ENCODE measurements at places on chromosomes 2 and 18.

DNA sequence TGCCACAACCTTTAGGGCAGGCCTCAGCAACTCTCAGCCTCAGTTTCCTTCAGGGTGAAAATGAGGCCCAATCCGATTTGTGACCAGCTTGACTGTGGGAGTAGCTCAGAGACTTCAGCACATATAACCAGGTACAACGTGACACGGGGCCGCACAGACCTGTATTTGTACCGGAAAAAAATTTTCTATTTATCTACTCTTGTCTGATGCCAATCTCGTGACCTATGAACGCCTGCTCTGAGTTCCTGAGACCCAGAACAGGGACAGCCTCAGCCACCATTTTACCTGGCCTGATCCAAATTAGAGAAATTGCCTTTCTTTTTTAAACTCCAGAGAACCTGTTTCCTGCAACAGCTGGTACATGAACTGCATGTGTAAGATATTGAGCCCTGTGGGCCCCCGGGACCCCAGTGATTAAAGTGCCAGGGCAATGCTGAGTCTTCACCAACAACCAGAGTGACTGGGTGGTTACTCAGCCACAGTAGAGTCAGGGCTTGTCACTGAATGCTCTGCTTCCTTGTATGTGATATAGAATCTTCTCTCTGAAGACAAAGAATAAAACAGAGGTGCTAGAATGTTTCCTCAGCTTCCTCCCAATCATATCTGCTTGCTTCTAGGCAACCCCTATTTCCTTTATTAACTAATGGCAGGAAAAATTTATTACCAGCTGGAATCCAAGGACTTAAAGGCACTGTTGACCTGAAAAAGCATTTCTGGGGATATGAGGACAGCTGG, 47.8 kb upstream of the FZD7 start:
- DNase-seq, result peak; percentile 62

DNA sequence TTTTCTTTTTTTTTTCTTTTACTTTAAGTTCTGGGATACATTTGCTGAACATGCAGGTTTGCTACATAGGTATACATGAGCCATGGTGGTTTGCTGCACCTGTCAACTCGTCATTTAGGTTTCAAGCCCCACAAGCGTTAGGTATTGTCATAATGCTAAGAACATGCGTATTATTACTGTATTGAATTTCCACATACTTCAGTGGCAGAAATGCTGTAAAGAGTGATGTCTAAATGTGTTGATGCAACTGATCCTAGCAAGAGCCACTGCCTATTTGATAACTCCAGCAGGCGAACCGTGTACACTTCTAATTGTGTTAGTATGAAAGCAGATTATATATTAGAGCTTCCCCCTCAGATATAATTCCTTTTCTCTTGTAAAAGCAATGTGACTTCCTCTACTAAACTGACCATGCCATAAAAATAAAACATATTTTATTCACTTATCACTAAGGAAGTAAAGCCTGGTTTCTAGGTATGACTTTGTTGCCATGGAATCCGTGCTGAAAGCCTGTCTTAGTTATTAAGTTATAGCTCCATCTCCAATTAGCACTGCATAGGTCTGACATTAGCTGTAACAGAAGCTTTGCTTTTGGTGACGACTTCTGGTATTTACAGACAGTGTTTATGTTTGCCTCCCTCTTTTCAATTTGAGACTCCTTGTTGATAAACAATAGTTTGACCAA, 280.0 kb downstream of the GALR1 start:
- no peak for DNase-seq

GRCh38 chr2:17163638-17164037, 354.6 kb downstream of the RAD51AP2 start:
- no peak for DNase-seq

DNA sequence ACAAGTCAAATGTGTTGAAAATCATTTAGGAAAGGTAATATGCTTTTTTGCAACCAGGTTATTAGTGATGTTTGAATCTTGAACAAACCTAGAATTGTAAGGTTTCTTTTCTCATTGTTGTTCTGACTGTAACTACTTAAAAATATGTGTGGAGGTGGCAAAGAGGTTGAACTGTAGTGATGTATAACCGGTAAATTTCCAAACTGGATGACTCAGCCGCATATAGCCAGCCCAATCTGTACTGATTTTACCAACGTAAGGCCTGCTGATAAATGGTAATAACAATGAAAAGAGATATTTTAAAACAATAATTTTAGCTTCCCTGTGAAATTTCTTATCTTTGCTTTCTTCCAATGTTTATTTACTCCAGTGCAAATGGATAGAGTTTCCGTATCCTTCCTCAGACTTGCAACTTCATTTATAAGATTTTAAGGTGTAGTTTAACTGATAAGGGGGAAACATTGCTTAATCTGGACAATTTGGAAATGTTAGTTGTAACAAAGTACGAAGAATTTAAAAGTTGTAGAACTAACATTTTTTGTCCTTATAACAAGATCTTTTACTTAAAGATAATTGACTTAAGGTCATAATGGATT, 1170.4 kb upstream of the ZEB2 start:
- peak; percentile 22 for DNase-seq

DNA sequence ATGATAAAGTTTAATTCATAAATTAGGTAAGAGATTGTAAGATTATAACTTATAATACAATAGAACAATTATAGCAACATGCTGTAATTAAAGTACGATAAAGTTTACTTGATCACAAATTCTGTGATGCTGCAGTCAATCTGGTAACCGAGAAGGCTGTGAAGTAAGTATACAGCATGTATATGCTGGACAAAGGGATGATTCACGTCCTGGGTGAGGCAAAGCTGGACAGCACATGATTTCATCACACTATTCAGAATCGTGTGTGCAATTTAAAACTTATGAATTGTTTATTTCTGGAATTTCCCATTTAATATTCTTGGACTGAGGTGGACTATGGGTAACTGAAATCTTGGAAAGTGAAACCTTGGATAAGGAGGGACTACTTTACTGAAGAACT, 522.2 kb upstream of the CNTNAP5 start:
- peak; percentile 94 for DNase-seq

DNA sequence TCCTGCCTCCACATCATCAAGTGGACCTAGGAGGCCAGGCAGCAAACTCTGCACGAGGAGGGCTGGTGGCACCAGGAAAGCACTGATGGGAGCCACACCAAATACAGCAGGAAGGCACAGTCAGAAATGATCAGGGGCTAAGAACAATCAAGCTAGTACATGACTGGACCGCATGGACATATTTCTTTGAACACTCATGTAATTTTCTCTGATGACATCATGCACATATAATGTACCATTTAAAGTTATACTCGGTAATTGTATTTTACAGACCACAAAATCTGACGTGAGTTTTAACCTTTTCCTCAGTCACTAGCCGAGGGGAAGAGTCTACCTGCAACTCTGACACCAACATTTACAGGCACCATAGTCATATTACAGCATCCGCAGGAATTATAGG, 76.7 kb downstream of the XDH start:
- DNase-seq, result peak; percentile 91

DNA sequence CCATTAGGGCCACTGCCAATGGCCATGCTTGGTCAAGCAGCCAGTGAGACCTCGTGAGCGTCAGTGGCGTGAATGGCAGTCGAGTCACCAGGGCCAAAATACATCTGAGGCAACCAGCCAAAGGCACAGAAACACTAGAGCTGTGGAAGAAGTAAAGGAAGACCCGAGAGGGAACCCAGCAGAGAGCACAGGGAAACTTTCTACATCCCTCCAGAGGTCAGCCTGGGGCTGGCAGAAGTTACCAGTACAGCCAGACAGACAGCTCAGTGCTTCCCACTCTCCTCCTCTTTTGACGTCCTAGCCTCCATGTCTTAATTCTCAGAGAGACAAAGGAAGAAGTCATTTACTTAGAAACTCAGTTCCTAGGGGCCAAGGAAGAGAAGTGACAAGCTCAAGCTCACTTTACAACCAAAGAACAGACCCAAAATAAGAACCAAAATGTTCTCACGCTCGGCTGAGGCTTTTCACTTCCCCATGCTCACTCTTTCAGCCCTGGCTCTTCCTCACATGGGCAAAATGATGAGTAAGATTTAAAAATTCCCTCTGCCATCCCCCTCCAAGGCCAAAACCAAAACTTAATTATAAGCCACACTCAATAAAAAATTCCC, 8.7 kb downstream of the CYRIA start:
- no peak for DNase-seq

- DNase-seq, result no peak
These were observed 86.1 kb upstream of the CTAGE1 start for GRCh38 chr18:22503803-22504202.

DNA sequence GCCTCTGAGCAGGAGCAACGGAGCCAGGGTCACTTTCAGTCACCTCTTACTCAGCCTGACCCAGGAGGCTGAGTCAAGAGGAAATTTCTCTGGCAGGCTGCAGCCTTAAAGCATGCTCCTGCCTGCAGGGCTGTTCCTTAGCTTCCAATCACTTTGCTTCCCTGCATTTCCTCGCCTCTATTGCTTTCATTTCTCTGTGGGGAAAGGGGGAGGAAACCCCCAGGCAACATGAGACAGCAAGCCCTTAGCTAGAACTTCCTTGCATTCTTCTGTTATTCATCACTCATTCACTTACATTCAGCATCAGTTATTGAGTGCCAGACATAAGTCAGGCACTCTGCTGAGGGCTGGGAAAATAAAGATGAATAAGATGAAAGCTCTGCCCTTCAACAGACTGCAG, 13.0 kb downstream of the XDH start:
- DNase-seq, result peak; percentile 100

- peak; percentile 93 for DNase-seq
These were observed 8.5 kb upstream of the DAW1 start for GRCh38 chr2:227862741-227863588.

DNA sequence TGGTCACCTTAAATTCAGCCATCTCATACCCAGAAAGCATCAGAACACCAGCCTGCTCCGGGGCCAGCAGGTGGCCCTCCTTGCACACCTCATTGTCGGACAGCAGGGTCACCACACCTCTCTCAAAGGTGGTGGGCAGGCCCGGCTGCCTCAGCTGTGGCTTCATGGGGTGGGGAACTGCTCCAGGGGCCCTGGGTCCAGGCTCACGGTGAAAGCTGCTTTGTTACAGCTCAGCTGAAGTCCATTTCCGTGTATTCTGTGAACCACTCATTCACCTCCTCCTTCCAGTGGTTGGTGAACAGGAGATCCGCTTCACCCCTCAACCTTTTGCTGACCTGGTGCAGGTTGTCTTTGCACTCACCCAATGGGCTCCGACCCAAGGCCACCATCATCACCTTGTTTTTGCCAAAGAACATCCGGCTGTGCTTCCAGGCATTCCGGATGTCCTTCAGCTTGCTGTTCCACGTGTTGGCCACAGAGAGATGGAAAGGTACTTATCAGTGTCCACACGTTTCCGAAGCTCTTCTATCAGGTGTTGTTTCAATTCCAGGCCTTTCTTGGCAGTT, 78.6 kb upstream of the LDLRAD4 start:
- DNase-seq, result no peak

GRCh38 chr2:217645896-217646295, 356.9 kb downstream of the TNS1 start:
- peak; percentile 80 for DNase-seq

GRCh38 chr18:70261141-70261788, 27.6 kb upstream of the SOCS6 start:
- DNase-seq, result no peak

DNA sequence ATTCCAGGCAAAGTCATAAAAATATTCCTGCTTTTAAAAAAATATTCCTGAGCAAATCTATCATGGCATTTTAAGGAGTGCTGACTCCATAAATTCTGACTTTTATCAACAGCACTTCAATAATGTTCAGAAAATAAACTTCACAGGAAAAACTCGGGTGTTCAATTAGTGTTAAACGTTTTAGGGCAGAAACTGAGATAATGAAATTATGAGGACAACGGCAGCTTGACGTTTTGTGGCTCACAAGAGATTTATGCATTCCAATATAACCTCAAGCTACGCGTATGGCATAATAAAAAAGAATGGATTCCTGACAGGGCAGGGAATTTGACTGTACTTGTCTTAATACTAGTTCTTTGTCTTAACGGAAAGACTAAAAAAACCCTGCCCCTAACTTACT, 133.2 kb downstream of the ICOS start:
- peak; percentile 6 for DNase-seq

DNA sequence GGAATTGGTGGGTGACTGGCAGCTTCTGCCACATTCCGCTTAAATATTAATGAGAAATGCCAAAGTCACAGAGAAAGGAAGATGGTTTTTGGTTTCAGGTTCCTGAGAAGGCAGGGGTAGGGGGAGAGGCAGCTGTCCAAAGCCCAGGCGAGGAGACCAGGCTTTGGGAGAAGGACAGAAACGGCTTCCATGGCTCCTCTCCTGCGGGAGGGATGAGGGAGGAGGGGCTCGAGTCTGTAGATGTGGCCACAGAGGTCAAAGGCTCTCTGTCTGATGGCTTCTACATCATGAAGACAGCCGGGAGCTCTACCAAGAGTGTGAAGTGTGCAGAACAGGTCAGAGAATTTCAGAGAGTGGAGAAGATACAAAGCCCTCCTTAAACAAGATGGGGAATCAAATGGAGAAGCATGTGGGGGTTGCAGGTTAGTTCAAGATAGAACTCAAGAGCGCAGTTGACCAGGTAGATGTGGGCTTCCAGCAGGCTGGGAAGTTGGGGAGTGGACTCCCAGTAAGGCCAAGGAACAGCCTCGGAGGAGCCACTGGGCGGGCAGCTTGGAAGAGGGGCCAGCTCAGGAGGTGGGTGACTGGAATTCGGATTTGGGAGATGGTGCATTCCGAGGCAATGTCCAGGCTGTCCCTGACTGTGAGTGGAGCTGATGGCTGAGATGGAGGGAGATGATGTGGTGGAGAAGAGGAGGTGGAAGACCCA, 23.8 kb upstream of the HPCAL1 start:
- no peak for DNase-seq

All from epithelial cell of esophagus (primary cell).